ENCODE measurements at places on chromosomes 6 and 20.

DNA sequence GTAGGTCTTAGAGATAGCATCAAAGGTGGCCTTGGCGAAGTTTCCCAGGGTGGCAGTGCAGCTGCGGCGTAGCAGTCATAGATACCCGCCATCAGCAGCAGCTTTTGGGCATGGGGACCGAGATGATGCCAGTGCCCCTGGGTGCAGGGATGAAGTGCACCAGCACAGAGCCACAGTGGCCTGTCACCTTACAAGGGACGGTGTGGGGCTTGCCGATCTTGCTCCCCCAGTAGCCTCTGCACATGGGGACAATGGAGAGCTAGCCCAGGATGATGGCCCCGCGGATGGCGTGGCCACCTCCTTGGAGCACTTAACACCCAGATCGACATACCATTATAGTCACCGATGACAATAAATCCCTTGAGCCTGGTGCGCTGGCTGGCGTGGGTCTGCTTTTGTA lies 195.5 kb downstream of the ZMYND8 start:
- DNase-seq, result no peak

GRCh38 chr6:19391926-19392325 lies 445.2 kb upstream of the ID4 start:
- DNase-seq, result no peak

GRCh38 chr20:1636621-1637020 lies 16.8 kb upstream of the SIRPB1 start:
- DNase-seq, result no peak

DNA sequence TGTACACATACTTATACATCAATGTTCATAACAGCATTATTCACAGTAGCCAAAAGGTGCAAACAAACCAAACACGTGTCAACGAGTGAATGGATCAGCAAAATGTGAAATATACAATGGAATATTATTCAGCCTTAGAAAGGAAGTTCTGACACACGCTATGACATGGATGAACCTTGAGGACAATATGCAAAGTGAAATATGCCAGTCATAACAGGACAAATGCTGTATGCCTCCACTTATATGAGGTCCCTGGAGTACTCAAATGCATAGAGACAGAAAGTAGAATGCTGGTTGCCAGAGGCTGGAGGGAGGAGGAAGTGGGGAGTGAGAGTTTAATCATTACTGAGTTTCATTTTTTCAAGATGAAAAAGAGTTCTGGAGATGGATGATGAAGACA lies 37.8 kb upstream of the IGF2R start:
- DNase-seq, result no peak

DNA sequence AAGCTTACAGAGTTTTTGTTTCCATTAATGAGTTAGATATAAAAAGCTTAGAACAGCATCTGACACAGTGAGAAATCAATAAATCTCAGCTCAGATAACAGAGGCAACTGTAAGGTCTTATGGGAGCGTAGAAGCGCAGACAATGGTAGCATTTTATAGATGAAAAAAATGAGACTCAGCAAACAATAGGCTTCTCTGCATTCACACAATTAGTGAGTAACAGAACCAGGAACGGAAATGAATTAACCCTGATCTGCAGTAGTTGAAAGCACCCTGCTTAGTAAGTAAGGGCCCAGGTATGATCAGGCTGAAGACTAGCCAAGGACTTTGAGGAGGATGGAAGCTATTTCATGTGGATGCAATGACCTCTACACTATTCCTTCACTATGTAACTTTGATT lies 147.2 kb upstream of the EYA4 start:
- DNase-seq, result no peak

DNA sequence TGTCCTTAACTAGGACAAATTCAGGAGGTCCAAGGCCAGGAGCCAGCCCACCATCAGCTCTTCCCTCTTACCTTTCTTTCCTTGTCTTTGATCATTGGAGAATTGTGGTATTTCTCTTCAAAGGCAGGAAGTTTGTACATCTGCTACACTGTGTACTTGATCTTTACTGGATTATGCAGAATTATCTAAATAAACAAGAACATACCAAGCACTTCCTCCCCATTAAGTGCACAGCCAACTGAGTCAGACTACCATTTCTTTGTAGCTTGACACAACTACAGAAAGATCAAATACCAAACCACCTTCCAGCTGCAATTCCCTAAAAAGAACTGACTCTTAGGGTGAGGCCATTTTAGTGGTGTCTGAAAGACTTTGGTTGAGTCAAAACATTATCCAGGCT lies 195.1 kb downstream of the HDGFL1 start:
- DNase-seq, result no peak

DNA sequence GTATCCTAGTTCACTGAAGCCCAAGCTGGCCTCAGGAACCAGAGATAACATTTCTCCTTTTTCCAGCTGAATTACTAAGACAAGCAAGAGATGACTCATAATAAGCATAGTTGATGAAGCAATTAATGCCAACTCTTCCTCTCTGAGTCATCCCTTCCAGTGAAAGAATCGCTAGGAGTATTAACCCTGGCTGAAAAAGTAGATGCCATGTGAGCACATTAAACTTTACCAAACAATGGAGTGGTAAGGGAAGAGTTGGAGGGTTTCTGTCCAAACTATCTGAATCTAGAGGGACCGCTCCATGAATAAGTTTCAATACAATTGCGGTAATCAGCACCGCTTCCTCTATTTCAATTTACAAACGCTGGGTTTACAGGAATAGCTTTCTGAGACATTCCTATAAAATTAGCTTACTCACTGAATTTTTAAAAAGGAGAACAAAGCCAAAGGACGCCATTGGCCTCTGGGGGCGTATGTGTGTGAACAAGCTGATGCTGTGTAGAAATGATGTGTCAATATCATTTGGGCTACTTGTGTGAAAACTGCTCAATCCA lies 48.3 kb downstream of the ATXN1 start:
- peak; percentile 91 for DNase-seq

GRCh38 chr6:157644043-157644810 lies 178.8 kb upstream of the SNX9 start:
- DNase-seq, result peak; percentile 53

- DNase-seq, result no peak
Observed at GRCh38 chr6:154169193-154169847, 130.3 kb downstream of the OPRM1 start.

DNA sequence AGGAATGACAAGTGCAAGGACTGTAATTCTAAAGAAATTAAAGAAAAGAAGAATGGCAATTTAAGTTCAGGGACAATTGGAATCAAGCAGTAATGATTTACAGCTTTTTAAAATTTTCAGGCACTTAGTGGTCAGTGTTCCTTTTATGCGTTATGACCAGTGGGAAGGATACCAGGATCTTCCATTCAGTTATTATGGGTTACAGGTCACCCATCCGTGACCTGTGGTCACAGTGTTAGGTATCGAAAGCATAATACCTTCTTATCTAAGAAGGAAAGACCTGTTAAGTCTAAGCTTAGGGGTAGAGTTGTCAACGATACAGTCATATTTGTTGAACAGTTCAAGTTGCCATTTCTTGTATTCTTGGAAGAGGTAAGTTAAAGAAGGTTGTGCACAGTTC lies 253.8 kb downstream of the LAMA2 start:
- no peak for DNase-seq

Data from foreskin keratinocyte (primary cell).